ENCODE measurements at places on chromosomes 12 and 14. TPM values are rescaled to one million over a fixed set of nuclear protein-coding genes. Genes with fewer than 3 reads are reported as not detected.
A peak's percentile ranks its signal among the peaks of the same experiment; 100 is the strongest.

The CBX5 gene
- 42.0 TPM for total RNA-seq

DNA sequence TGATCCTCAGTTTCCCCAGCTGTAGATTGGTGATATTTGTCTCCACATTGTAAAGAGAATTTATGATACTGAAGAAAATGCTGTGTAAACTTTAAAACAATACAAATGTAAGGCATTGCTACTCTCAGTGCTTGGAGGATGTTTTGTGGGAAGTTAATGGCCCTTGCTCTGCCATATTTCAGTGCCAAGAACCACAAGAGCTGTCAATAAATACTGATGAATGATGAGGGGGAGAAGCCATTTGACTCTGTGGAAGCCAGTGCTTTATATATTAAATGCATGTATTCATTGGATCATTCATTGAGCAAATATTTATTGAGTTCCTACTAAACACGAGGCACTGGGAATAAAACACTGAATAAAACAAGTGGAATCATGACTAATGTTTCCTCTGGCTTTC lies 30.8 kb downstream of the CACNA1C start:
- no peak for DNase-seq

DNA sequence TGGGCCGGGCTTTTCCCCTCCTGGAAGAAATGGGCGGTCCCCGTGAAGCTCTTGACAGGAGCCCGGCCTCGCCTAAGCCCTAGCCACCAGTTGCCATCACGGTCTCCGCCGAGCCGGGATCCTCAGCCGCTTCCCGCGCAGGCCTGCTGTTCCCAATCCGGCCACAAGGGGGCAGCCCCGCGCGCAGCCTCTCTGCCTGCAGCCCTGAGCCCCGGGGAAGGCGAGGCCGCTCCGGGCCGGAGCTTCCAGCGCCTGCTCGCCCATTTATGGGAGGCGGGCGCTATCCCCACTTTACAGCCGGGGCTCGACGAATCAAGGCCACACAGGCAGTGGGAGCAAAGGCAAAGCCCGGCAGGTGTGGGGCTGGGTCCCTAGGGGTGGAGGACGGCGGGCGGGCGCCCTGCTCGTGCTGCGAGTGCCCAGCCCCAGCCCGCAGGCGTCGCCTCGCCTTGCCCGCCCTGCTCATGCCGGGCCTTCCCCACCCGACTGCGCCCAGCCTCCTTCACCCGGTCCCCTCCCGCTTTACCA lies 61.5 kb downstream of the LGMN start:
- peak; percentile 63 for DNase-seq

The ARHGAP9 gene
- total RNA-seq = 11.4 TPM

DNA sequence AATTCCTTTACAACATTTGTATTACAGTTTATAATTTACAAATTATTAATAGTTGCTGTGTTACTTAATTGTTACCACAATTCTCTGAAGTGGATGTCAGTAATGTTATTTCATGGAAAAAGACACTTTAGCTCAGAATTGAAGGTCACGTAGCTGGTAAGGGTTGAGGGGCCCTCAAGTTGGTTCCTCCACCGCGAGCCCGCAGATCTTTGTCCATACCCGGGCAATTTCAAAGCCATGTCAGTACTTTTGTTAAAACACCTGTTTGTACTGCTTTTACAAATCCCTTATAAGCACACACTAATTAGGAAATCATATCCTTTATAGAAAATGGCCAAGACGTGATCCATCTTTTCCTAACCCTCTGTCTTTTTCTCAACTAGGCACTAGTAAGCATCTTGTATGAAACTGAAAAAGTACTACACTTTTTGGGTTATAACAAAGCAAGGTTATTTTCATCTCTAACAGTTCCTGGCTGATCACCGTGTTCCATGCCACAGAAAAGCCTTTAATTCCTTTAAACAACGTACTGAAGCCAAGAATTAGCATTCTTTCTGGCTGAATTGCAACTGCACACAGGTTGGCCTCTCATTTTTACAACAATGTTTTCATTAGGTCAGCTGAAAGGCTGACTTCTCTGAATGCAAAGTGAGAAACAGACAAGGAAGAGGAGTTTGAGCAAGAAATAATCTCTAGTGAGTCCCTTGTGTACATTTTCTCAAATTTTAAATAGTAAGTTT lies 76.1 kb downstream of the CNTN1 start:
- no peak for DNase-seq

- DNase-seq = no peak
These were observed 5.4 kb downstream of the SFSWAP start for GRCh38 chr12:131716282-131716681.

DNA sequence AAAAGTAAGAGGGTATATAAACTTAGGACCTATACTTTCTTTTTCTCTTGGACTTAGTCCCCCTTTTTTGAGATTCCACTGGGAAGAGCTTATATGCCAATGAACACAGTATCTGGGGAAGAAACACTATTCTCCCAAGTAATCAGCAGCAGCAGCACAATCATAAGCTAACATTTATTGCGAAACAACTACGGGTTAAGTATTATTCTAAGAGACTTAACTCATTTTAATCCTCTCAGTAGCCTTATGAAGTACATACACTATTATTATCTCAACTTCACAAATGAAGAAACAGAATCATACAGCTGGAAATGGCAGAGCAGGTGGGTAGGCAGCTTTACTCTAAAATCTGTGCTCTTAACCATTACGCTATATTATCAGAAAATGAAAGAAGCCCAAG lies 27.9 kb downstream of the BAZ2A start:
- no peak for DNase-seq

The RBP5 gene
- total RNA-seq = 2.0 TPM

- DNase-seq = no peak
These were observed 919 bp downstream of the PSMA3 start for GRCh38 chr14:58245562-58245961.

- DNase-seq = no peak
These were observed 21.0 kb downstream of the SLC15A4 start for GRCh38 chr12:128802756-128803155.
